ENCODE measurements at places on chromosomes 7 and 10.

GRCh38 chr10:16384021-16384420, 52.8 kb upstream of the PTER start:
- no peak for DNase-seq

DNA sequence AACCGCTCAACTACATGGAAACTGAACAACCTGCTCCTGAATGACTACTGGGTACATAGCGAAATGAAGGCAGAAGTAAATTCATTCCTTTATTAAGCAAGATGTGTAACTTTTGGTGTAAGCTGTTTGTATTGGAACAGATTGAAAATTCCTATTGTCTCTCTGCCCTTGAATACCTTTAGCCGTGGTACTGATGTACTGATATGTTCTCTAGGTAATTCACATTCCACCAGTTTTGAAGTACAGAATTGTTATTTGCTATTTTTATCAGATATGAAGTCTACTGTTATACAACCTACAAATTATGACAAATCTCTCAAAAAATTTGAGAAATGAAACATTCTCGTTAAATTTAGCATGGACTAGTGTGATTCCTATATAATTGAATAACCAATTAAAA, 17.7 kb downstream of the ZMYND11 start:
- DNase-seq: no peak

DNA sequence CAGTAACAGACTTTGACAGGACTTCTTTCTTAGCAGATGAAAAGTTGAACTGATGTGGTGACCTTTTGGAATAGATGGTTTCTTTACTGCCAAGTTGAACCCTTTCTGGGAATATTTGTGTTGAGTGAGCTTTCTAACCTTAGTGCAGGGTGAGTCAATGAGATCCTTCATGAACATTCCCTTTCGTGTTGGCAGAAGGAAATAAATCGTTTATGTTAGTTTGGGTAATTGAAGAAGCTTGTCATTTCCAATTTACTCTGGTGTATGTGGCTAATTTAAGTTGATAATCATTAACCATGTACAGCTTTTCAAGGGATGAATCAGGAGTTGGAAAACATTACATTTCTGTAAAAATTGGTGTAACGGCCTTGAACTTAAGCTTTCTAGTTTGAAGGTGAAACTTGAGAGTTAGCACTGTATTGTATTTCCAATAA, 43.4 kb downstream of the PTTG1IP2 start:
- no peak for DNase-seq

DNA sequence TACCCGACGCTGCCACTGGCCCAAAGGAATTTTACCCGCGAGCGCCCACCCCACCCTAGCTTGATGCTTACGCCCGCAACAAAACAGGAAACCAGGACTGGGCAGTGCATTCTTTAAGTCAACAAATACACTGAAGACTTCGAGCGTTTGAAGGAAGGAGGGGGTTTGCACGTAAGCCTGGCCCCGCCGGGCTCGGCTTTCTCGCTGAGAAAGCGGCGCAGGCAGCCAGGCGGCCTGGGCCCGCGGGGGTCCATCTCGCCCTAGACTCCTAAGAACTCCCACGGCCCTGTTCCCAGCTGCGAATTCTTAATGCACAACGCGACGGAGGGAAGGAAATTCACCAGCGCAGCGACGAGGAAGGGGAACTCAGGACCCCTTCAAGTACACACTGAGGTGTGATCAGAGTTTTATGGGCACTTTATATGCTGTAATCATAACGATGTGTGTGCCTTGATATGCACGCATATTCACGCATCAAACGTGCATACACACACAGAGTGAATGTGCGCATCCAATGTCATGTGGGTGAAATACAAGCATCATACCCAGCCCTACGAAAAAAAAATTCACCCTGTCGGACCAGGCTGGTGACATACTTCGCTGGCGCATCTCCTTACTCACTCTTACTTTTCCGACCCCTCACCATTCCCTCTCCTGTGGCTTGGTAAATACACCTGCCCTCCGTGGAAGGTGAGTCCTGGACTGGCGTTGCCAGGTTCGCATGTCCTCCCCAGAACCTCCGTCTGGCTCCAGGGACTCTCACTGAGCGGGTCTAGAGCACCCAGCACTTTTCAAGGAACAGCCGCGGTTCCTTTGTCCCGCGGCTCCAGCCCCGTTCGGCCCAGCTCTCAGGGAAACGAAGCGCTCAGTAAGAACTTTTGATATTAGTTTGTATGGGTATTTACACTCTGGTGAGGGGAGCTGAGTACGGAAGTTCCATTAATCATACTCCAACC, 5.7 kb upstream of the HOXA13 start:
- no peak for DNase-seq

DNA sequence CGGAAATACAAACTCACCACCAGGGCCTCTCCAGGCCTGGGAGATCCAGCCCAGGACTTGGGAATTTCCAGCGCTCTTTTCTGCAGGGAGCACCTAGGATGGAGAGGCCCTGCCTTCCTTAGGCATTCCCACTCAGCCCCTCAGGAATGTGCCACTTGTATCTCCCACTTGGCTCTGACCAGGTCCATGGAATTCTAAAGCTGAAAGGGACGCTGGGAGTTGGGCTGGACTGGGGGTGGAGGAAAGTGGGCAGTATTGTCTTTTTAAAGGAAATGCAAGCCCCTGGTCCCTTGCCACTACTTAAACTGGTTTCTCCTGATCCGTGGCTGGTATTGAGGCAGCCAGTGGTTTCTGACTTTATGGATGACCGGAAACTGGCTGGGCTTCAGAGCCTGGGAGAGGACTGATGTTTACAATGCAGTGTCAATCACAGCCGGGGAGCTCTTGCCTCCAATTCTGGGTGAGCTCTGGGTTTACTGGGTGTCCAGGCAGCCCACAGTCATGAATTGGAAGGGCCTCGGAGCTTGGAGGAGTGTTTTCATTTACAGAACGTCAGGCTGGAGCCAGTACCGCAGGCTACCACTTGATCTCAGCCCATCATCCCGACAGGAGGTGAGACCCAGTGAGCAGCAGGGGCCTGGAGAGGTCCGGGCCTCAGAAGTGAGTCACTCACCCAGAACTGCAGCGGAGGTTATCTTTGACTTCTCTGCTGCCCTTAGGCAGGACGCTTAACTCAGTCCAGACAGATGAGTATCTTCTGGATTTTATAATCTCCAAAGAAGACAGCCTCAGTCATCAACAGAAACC, 27.3 kb downstream of the AGAP3 start:
- no peak for DNase-seq

DNA sequence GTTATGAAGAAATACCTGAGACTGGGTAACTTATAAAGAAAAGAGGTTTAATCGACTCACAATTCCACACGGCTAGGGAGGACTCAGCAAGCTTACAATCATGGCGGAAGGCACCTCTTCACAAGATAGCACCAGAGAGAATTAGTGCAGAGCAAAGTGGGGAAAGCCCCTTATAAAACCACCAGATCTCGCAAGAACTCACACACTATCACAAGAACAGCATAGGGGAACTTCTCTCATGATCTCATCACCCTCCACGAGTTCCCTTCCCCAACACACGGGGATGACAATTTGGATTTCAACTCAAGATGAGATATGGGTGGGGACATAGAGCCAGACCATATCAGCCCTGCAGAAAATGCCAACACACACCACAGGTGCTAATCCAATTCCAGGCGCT, 218.7 kb downstream of the PARD3 start:
- DNase-seq: no peak

- no peak for DNase-seq
Observed at GRCh38 chr10:117053482-117053881, 48.5 kb upstream of the SHTN1 start.
